ENCODE measurements at places on chromosomes 3 and 15. TPM values are rescaled to one million over a fixed set of nuclear protein-coding genes. Genes with fewer than 3 reads are reported as not detected.

DNA sequence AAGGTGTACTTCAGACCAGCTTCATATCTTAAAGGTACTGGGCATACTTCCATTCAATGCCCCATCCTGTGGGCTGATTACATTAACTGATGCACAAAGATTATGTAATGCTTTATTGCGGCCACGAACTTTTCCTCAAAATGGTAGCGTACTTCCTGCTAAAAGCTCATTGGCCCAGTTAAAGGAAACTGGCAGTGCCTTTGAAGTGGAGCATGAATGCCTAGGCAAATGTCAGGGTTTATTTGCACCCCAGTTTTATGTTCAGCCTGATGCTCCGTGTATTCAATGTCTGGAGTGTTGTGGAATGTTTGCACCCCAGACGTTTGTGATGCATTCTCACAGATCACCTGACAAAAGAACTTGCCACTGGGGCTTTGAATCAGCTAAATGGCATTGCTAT, 3.4 kb downstream of the SKIL start:
- H3K4me1 ChIP-seq: peaks cover 22% of the 10 kb centered on the region
- no peaks in the 10 kb centered on the region for H3K27me3 ChIP-seq

GRCh38 chr15:62647202-62647842, 395.2 kb upstream of the TPM1 start:
- no peaks in the 10 kb centered on the region for H3K4me1 ChIP-seq
- no peaks in the 10 kb centered on the region for H3K36me3 ChIP-seq
- H3K4me3 ChIP-seq: no peak overlapping the region
- H3K27me3 ChIP-seq: no peaks in the 10 kb centered on the region

DNA sequence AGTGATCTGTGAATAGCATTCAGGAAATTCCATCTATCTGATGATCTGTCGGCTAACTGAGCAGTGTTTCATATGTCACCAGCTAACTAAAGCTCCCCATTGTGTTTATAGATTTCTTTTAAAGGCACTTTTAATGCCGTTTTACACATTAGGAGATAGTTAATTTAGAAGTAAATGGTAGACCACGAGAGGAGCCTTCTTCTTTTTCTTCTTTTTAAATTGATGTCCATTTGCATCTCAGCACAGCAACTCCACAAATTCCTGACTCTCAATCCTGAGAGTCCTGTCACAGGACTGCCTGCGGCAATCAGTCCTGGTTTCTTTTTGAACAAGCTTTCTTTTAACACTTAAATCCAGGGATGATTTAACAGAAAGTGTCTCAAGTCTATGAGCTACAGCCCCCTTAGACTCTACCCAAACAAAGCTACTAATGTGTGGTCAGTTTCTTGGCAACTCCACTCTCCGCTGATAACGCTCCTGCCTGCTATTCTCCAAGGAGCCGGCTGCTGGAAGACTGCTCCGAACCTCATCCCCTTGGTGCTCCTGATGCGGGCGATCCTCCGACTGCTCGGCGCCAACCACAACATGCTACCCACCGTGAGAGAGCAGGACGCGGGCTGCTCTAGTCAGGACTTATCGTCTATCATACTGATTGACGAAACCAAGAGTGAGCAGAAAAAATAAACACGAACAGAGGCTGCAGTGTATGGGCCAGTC, 421.4 kb downstream of the MECOM start:
- no peak overlapping the region for H3K27ac ChIP-seq
- H3K4me3 ChIP-seq: peak overlapping the region; percentile 14
- no peaks in the 10 kb centered on the region for H3K36me3 ChIP-seq
- peaks cover 15% of the 10 kb centered on the region for H3K27me3 ChIP-seq
- no peak for DNase-seq

DNA sequence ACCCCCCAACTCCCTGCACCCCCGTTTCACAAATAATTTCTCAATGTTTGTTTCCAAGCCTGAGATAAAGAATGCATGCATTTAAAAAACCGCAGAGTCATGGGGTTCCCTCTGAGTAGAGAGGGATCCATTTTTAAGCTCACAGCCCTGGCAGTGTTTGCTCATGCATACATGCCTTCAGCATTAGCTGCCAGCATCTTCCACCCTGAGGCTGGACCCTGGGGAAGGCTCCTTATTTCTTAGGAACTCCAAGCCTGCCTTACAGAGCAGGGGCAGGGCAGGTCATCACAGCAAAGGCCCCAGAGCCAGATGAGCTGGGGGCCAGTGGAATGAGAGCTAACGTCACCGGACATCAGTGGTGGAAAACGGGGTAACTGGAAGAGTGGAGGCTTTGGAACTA, 31.3 kb downstream of the TLE3 start:
- H3K4me3 ChIP-seq: no peak overlapping the region
- H3K27ac ChIP-seq: 0 out of 2 replicates have a peak overlapping the region, but pooled peaks have one; percentile 12
- no peak for DNase-seq
- H3K36me3 ChIP-seq: peaks cover 36% of the 10 kb centered on the region
- no peaks in the 10 kb centered on the region for H3K4me1 ChIP-seq

- H3K27me3 ChIP-seq: no peaks in the 10 kb centered on the region
- DNase-seq: no peak
- H3K27ac ChIP-seq: no peak overlapping the region
- H3K36me3 ChIP-seq: no peaks in the 10 kb centered on the region
- H3K4me3 ChIP-seq: no peak overlapping the region
These were observed 5.1 kb downstream of the DPH6 start for GRCh38 chr15:35540885-35541284.

DNA sequence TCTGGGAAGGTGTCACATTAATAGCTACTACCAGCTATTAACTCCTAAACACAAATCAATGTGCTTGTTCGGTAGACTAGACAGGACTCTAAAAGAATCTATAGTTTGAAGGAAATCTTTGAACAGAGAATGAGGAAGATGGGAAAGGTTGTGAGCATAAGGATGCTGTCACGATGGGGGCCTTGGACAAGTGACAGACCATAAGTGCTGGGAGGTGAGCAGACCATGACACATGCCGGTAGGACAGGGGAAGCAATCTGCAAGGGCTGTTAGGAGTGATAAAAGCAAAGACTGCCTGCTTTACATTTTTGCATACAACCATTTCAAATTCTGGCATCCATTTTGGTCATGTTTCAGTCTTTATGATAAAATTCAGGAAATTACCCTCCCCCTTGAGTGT, 645.8 kb downstream of the ROBO2 start:
- no peak overlapping the region for H3K27ac ChIP-seq
- H3K27me3 ChIP-seq: no peaks in the 10 kb centered on the region
- DNase-seq: no peak
- H3K4me3 ChIP-seq: no peak overlapping the region
- no peaks in the 10 kb centered on the region for H3K4me1 ChIP-seq
- no peaks in the 10 kb centered on the region for H3K36me3 ChIP-seq

GRCh38 chr3:178139116-178139515, 397.1 kb upstream of the KCNMB2 start:
- 0 out of 2 replicates have a peak overlapping the region, but pooled peaks have one; percentile 8 for H3K27ac ChIP-seq
- H3K27me3 ChIP-seq: no peaks in the 10 kb centered on the region
- DNase-seq: no peak
- no peaks in the 10 kb centered on the region for H3K4me1 ChIP-seq
- no peaks in the 10 kb centered on the region for H3K36me3 ChIP-seq

DNA sequence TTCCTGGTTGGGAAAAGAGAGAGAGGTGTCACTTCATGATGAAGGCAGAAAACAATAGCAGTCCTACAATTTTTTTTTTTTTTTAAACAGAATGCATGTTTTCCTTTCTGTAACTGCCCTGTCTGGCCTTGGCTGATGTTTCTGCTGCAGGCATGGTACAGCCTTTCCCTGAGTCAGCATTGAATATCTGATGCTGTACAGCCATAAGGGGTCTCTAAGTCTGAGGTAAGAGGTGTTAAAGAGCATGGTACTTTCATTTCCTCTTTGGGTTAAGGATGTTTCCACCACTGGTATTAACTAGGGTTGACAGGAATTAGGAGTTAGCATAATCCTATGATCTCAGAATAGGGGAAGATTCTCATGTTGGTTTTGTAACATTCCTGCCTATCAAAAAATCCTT, 147.4 kb downstream of the CHST2 start:
- 0 out of 2 replicates have a peak, but pooled peaks cover under 1% of the 10 kb centered on the region for H3K27me3 ChIP-seq
- DNase-seq: no peak
- no peak overlapping the region for H3K27ac ChIP-seq
- no peak overlapping the region for H3K4me3 ChIP-seq

DNA sequence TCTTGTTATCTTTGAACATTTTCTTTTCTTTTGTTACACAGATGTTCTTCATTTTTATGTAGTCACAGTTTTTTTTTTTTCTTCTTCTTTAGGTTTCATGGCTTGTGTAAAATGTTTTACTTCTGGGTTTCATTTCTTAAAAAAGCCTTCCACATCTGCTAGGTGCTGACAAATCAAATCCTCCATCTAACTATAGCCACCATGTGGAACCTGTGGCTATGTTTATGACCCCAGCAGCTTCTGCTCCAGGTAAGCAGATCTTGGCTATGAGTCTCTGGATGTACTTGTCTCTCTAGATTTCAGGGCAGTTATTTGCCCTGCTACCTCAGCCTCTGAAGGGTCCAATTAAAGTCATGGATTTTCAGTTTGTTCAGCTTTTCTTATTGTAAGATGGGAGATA, 44.5 kb downstream of the OXSM start:
- H3K4me3 ChIP-seq: no peak overlapping the region
- H3K36me3 ChIP-seq: no peaks in the 10 kb centered on the region
- no peak for DNase-seq
- no peaks in the 10 kb centered on the region for H3K27me3 ChIP-seq
- H3K4me1 ChIP-seq: no peaks in the 10 kb centered on the region

DNA sequence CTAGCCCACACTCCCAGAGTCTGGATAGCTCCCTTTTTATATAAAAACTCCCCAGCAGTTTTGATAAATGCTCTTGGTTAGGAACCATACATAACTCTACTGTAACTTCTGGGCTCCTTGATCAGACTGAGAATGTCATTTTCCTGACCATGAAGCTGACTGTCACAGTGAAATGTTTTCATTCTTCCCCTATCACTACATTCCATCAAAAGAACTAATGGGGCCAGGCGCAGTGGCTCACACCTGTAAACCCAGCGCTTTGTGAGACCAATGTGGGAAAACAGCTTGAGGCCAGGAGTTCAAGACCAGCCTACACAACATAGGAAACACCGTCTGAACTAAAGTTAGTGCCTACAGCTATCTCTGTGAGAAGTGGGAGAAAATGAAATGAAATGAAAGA, 72.8 kb upstream of the MYO5C start:
- H3K4me3 ChIP-seq: no peak overlapping the region
- DNase-seq: no peak
- no peaks in the 10 kb centered on the region for H3K4me1 ChIP-seq
- no peaks in the 10 kb centered on the region for H3K27me3 ChIP-seq
- H3K27ac ChIP-seq: no peak overlapping the region

DNA sequence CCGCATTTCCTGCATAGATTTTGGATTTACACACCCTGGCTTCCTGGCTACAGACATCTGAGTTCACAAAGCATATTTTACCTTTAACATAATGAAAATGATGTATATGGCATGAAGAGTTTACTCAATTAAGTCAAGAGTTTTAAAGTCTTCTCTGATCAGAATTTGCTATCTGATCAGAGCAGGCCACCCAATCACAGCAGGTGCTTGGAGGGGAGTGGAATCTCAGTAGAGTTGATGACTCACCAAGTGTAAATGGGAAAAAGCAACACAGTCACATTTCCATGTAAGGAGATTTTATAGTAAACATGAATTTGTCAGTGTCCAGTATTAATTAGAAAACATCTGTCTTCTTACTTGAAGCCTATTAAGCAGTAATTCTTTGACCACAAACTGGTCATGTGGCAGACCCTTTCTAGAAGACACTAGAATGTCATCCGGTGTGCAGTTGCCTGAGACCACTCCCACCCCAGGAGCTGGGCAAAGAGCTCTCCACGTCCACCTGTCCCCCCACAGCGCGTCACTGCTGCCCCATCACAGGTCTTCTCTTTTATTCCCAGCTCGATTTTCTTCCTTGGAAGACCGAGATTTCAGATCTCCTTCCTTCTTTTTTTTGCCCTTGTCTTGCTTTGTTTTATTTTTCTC, 10.8 kb downstream of the MESD start:
- DNase-seq: no peak
- H3K36me3 ChIP-seq: peaks cover 3% of the 10 kb centered on the region
- H3K4me3 ChIP-seq: no peak overlapping the region
- no peak overlapping the region for H3K27ac ChIP-seq
- H3K27me3 ChIP-seq: no peaks in the 10 kb centered on the region

DNA sequence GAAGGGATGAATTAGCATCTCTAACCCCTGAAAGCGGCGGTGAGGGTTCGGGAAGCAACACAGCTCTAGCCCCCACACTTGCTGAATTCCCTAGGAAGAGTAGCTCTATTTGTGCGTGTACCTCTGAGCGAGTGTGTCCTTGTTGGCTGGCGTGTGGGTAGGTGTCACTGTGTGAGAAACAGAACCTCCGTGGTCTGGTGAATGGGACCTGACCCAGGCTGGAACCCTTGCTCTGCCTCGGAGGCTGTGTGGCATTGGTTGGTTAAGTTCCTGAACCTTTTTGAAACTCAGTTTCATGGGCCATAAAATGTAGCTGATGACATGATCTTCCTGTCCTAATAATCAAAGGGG, 414 bp upstream of the TMEM115 start:
- no peaks in the 10 kb centered on the region for H3K36me3 ChIP-seq
- no peak for DNase-seq
- H3K4me3 ChIP-seq: peak overlapping the region; percentile 79
- peak overlapping the region; percentile 59 for H3K27ac ChIP-seq
- peaks cover 14% of the 10 kb centered on the region for H3K4me1 ChIP-seq

- no peaks in the 10 kb centered on the region for H3K36me3 ChIP-seq
- no peak for DNase-seq
- H3K4me1 ChIP-seq: no peaks in the 10 kb centered on the region
- H3K4me3 ChIP-seq: no peak overlapping the region
- no peak overlapping the region for H3K27ac ChIP-seq
These were observed 52.0 kb downstream of the OXNAD1 start for GRCh38 chr3:16316847-16317560.

DNA sequence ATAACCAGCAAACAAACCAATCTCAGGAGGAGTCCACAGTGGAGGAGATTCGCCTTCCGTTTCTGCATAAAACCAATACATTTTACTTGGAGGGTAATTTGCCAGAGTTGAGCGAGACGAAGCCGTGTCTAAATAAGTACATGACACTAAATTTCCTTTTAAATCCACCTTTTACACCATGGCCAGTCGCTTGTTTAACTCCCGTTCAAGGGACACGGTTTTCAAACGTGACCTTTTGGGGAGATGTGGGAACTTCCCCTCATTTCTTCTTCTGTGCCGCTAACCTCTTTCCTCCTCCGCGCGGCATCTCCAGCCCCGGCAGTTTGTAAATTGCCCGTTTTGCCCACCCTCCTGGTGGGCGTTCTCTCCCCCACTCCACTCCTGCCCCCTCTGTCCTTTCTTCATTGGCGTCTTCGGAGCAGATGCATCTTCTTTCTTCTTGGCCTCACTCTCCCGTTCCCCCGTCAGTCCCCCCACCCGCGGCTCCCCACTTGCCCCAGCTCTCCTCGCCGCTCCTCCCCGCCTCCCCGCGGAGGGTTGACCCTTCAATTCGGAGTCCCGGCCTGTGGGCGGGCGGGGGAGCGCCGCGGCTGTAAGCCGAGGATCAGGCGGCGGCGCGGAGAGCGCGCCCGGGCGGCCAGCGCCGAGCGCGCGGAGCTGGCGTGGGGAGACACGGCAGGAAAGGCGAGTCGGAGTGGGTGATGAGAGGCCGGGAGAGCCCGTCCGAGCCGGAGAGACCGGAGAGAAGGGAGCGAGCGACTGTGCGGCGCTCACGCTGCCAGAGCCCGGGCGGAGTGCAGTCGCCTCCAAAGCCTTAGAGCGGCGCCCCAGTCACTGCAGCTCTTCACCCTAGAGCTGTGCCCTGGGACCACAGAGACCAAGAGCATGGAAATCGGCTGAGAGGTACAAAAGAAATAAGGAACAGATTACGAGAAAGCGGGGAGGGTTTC, at the start of gene NLGN1:
Gene NLGN1 (plus strand): TSS at position 584 of the 950 bp plus-strand sequence.
- no peak for DNase-seq
- peak within 1 kb of the TSS; percentile 81 for H3K4me3 ChIP-seq
- no peaks in the 10 kb centered on the region for H3K36me3 ChIP-seq
- peaks cover 17% of the 10 kb centered on the region for H3K4me1 ChIP-seq
- peaks cover 64% of the 10 kb centered on the region for H3K27me3 ChIP-seq

Gene ECE2
- total RNA-seq: not detected

Gene HIGD2B
- 0.21 TPM for total RNA-seq
